Activated T-helper 1 cell treated with anti-CD3 and anti-CD28 coated beads, Interleukin-2, amount 50 U/mL, for 16 hours (primary cell): ENCODE measurements at places on chromosomes 5 and 9.

- no peak for DNase-seq
Measured at GRCh38 chr9:28808042-28808441, 1234.8 kb upstream of the C9orf72 start.

GRCh38 chr5:115455301-115455707, 89.3 kb downstream of the FEM1C start:
- no peak for DNase-seq

DNA sequence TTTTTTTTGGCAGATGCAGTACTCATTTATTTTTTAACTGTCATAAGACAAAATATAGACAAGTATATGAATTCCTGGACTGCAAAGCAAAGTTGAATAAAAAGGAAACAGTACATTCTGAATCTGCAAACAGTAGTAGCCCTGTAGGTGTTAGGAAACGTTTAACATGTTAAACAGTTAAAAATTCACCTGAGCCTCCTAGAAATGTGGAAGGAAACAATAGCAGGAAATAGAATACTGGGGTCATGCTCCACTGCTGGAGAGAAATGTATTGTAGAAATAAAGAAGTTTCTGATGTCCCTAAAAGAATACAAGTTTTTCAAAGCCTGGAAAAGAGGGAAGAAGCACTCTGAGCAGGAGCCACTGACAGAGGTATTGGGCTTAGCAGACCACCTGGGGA, 866.0 kb downstream of the PTPRD start:
- no peak for DNase-seq

GRCh38 chr5:177086654-177087397, at the start of gene FGFR4:
FGFR4 (plus strand) TSS chr5:177086915; CDS start chr5:177089603, 2,688 bp downstream.
- DNase-seq, result peak; percentile 49

- no peak for DNase-seq
Measured at GRCh38 chr9:109923471-109923760, 143.4 kb downstream of the PALM2AKAP2 start.

DNA sequence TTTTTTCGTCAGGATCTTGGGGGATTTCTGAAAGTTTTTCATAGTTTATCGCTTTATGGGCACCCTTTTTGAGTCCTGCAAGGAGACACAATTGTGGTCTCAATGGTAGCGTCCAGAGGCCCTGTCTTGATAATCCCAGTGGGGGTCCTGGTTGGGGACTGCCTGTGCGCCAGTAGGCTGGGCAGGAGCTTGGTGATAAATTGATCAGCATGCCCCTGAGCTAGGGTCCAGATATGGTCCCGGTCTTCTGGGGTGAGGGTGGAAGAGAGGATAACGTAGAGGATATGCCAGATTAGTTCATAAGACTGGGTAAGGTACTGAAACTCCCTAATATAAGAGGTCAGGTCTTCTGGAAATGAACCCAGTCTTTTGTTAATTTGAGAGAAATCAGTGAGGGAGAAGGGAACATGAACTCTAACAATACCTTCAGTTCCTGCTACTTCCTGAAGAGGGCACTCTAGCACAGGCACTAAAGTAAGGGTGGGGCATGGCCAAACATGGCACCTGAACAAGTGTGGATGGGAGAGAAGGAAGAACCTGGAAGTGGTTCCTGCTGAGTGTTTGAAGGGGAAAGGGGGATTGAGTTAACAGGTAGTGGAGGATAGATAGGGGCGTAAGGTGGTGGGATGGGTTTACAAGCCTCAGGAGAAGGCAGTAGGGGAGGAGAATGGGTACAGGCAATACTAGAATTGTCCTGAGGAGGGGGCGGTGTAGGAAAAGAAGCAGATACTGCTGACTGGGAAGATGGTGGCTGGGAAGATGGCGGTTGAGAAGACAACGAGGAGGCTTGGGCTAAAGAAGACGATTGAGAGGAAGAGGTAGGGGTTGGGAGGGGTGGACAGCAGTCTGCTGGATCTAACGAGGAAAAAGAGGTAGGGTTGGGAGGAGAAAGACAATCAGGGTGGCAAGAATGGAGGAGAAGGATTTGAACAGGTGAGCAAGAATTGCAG, 33.8 kb upstream of the ANXA2R start:
- no peak for DNase-seq

DNA sequence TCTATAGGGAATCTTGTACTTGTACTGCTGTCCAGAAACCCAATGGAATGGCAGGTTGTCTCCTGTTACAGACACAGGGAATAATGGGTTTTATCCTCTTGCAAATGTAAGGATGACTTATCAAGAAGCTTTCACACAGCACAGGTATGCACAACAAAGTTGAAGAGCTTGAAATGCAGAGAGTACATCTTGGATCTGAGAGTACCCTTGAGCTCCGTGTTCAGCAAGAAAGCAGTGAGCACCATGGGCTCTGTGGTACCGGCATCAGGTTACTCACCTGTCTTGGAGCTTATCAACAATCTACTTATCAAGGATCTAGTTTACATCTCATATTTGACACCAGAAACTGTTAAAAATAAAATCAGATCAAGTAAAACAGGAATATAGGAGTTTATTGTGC, 22.0 kb upstream of the EMB start:
- DNase-seq, result no peak

DNA sequence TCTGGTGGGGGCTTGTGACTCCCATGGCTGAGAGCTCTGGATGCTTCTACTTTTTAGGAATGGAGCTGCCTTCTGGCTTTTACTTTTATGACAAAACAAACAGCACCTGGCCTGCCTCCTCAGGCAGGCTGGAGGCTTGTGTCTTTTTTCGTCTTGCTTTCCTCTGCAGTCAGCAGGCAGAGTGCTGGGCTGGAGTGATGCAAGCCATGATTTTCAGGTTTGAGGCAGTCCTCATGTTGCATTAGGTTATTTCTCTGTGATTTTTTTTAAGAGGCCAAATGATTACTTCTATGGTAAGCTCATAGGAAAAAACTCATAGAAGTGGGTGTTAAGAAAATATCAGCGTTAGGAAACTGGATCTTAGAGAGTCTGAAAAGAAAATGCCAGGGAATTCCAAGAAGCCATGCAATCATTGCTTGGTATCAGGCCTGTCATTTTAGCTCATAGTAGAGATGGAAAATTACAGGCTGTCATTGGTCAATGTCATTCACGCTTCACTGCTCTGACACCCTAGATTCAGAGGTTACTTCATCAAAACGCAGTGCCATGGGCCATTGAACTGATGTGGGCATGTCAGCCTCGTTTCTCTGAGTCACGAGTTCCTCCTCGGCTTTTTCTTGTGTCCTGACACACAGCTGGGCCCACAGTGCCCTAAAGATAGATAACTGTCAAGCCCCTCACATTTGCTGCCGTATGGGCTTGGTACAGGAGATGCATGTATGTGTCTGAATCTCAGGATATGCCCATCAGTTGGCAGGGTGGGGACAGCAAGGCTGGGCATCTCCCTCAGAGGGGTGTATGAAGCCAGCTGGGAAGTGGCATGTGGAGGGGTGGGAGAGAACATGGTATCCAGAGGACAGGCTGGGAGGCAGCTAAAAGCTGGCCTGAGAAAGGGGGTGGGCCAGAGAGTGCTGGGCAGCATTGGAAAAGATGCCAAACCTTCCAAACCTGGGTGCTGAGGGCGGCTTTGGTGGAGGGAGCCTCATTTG, 151.8 kb downstream of the HSPA4 start:
- no peak for DNase-seq
